ACHN (cell line): ENCODE measurements at places on chromosomes 2 and 18.

- DNase-seq = no peak
Observed at GRCh38 chr2:64192664-64193105, 48.5 kb upstream of the PELI1 start.

GRCh38 chr2:108239786-108240185 lies at the start of gene SULT1C3:
Gene SULT1C3 (plus strand): TSS chr2:108239968. CDS start chr2:108247195, 7,227 bp downstream.
- no peak for DNase-seq

- DNase-seq = no peak
Observed at GRCh38 chr2:149020432-149020851, 18.1 kb upstream of the LYPD6B start.

- no peak for DNase-seq
Observed at GRCh38 chr2:201777043-201777442, 3.7 kb downstream of the ALS2 start.

DNA sequence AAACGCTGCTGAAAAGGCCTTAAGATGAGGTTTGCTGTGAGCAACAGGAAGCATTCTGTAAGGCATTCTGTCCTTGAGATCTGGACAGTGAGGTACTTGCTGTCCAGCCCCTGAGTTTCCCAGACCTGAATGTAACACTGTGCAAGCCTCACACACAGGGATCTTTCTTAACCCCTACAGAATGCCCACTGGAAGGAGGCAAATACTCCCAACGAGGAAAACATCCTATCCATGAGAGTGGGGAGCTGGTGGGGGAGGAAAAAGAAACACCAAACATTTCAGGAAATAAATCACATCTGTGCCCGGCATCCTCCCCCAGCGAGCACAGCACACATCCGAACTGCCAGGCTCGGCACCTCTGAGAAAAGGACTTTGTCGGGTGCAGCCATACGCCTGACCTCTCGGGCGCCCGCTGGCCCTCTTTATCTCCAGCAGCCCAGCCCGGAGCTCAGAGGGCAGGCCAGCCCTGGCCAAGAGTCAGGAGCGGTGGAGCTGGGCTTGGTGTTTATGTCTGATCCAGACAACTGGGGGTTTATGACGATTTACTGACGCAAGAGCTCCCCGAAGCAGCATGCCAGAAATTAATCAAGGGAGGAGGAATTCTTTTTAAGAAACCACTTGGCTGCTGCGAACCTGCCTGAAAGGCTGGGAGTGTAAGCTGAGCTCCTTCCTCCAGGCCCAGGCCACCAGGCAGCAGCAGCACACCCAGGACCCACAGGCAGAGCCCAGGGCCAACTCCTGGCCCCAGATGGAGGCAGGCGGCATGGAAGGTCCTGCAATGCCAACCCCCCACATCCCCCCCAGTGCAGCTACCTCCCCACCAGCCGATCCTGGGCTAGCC lies 72.2 kb downstream of the HDAC4 start:
- DNase-seq = no peak

DNA sequence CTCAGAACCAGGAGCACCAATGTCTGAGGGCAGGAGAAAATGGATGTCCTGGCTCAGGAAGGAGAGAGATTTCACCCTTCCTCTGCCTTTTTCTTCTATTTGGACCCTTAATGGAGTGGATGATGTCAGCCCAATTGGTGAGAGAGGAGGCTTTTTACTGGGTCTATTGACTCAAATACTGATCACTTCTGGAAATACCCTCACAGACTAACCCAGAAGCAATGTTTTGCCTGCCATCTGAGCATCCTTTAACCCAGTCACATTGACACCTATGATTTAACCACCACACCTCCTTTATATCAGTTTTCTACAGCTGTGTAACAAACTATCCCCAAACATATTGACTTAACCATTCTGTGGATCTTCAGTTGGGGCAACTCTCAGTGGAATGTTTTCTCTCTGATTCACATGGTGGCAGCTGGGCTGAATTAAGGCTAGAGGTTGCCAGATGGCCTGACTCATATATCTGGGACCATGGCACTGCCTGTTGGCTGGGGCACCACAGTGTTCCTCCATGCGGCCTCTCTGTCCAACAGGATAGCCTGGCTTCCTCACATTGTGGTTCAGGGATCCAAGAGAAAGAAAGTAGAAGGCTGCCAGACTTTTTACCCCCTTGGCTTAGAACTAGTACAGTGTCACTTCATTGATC lies 18.2 kb upstream of the MBOAT2 start:
- DNase-seq = no peak

GRCh38 chr2:207698301-207698700 lies 13.1 kb upstream of the CCNYL1 start:
- DNase-seq = no peak

- no peak for DNase-seq
Observed at GRCh38 chr2:241577413-241578122, 19.0 kb downstream of the BOK start.

DNA sequence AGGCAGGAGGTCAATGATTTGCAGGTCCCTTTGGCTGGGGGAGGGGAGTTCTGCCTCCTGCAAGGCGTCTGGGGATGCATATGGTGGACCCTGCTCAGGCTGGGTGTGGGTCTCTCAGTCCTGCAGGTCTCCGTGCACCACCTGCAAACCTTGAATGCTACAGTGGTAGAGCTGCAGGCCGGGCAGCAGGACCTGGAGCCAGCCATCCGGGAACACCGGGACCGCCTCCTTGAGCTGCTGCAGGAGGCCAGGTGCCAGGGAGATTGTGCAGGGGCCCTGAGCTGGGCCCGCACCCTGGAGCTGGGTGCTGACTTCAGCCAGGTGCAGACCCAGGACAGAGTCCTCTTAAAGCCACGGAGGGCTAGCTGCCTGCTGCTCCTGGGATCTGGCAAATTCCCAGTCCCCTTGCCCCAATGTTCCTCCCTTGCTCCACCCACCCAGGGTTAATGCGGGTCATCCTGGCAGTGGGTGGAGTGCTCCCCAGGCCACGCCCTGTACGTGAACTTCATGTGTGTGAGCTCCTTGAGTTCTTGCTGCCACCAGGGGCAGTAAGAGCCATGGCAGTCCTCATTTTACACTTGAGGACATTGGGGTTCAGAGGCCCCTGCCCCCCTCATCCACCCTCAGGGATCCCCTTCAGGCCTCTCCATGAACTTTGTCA lies 3.1 kb downstream of the PROM2 start:
- peak; percentile 25 for DNase-seq

DNA sequence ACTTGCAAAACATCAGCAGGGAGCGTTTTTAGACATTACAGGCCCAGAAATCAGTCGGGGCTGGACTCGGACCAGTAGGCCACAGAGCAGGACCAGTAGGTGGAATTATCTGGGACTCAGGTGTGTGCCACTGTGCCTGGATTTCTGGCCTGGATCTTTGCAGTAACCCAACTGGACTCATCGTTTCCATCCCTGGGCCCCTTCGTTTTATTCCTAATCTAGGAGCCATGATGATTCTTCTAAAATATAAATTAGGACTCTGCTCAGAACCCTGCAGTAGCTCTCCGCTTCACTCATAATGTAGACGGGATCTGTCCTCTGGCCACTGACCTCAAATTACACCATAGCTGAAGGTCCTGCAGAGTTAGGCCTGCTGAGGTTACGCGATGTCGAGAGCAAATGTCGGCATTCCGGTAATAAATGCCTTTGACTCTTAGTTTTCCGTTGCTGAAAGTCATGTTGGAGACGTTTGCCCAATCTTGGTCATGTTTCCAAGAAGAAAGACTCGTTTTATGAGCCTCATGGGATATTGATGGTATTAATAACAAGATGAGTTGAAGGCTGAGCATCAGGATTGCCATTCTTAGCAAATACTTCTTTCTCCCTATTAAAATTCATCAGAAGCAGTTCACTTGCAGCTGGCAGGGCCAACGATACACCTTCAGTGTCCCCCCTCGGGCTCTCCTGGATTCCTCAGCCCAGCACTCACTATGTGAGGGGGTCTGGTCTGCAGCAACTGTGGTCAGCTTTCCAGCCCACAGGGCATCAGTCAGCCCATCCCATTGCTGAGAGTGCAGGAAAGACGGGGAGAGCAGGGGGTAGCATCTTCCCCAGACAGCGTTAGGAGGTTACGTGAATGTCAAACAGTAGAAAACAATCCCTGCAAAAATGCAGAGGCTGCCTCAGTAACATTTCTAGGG lies 39.9 kb upstream of the KLF11 start:
- no peak for DNase-seq

DNA sequence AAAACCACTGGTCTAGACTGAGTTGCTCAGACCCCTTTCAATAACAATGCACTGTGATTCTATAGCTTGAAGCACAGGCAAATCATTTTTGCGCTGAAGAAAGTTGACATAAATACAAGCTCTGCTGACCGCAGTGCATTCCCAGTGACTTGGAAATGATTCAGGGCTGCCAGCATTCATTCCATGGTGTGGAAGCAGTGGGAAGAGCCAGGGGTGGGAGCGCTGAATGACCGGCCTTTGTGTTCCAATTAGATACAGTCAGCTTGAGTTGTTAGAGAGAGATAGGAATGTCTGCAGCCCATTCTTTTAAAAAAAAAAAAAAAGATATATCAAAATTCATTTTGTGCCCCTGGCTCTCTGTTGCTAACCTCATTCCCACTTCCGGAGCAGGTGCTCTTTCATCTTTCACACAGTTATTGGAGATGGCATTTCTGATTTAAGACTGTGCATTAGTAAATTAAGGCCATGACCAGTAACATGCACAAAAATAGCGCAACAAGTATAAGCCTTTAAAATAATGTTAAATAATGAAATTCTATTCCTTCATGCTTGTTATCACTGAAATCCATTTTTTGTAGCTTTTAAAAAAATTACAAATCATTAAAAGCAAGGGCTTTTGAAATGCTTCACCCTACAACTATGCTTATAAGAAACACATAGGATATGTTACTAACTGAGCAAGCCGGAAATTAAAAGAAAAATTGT lies 59.4 kb upstream of the CTLA4 start:
- DNase-seq = no peak

- DNase-seq = peak; percentile 58
Observed at GRCh38 chr2:144323946-144324345, 196.0 kb downstream of the ZEB2 start.
